ENCODE measurements at places on chromosomes 11 and 22.

DNA sequence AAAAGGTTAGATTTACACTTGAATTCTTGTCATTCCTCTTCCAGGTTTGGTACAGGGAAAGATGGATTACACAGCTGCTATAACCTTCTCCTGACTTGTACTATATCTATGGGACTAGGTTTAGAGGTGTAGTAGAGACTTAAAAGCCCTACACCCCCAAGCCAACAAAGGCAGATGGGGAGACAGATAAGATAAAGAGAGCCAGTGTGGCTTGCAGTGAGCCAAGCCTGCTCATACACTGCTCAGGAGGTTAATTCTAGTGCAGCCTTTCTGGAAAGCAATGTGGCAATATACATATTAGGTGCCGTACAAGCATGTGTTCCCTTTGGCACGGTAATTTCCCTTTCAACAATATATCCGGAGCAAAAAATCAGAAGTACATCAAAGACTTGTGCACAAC, 10.8 kb downstream of the SIK3 start:
- DNase-seq: no peak

DNA sequence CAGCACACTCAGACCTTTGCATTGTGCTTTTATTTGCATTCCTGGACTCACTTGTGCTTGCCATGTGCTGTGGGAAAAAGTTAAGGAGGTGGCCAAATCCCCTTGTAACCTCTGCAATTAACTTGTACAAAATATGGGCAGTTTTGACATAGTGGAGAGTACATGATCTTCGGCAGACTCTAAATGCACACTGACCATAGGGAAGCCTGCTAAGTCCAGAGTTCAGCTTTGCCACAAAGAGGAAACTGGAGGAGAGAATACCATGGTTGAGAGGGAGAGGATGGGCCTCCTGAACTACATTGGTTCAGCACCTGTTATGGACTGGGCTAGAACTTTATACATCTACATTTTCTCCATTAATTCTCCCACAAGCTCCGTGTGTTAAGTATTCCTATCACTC, 37.6 kb upstream of the CEP295 start:
- no peak for DNase-seq

- DNase-seq: no peak
Measured at GRCh38 chr11:1871531-1871930, 18.6 kb downstream of the LSP1 start.

- no peak for DNase-seq
Measured at GRCh38 chr11:75518204-75518549, 7.6 kb downstream of the GDPD5 start.

DNA sequence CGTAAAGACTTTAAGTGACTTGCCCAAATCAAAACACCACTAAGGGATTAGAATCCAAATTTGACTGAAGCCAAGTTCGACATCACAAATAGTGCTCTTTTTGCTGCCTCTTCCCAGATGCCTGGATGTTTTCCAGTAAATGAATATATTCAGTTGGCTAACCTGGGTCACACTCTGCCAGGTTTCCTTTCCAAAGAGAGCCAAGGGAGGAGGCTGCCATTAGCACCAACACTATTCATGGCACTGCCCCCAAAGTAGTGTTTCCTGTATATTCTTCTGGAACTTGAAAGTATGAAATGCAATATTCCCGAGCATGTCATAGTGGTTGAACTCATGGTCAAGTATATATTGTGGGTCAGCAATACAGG, 219.3 kb upstream of the UBASH3B start:
- DNase-seq: no peak

DNA sequence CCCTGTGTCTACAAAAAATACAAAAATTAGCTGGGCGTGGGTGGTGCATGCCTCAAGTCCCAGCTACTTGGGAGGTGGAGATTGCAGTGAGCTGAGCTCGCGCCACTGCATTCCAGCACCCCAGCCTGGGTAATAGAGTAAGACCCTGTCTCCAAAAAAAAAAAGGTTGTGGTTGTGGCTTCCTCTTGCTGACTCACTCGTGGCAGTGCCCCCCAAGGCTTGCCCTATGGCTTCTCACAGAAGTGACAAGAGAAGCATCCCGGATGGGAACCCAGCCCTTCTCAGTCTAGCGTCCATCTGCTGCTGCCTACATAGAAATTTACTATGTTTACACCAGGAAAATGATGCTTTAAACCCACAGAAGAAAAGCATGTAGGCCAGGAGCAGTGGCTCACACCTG, 68.5 kb upstream of the PITPNB start:
- DNase-seq: no peak

- DNase-seq: peak; percentile 5
Measured at GRCh38 chr11:35389897-35390465, 29.4 kb downstream of the SLC1A2 start.

GRCh38 chr22:20114506-20115475, 1.1 kb upstream of the RANBP1 start:
- DNase-seq: peak; percentile 13

- DNase-seq: no peak
Measured at GRCh38 chr22:40595497-40596234, 40.9 kb downstream of the MRTFA start.

DNA sequence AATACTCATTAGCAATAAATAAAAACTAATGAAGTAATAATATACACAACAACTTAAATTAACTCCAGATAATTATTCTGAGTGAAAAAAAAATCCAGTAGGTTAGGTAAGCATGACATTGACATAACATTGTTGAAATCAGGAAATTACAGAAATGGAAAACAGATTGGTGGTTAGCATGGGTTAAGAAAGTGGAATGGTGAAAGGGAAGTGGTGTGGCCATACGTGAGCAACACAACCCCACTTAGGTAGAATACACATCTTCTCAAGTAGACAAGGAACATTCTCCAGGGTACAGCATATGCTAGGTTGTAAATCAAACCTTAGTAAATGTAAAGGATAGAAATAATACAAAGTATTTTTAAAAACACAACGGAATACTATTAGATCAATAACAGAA, 30.2 kb upstream of the CLTCL1 start:
- DNase-seq: no peak

GRCh38 chr11:65854161-65854592, 3.8 kb downstream of the CFL1 start:
- DNase-seq: no peak

- DNase-seq: no peak
Measured at GRCh38 chr11:67167091-67167490, 48.0 kb downstream of the KDM2A start.

DNA sequence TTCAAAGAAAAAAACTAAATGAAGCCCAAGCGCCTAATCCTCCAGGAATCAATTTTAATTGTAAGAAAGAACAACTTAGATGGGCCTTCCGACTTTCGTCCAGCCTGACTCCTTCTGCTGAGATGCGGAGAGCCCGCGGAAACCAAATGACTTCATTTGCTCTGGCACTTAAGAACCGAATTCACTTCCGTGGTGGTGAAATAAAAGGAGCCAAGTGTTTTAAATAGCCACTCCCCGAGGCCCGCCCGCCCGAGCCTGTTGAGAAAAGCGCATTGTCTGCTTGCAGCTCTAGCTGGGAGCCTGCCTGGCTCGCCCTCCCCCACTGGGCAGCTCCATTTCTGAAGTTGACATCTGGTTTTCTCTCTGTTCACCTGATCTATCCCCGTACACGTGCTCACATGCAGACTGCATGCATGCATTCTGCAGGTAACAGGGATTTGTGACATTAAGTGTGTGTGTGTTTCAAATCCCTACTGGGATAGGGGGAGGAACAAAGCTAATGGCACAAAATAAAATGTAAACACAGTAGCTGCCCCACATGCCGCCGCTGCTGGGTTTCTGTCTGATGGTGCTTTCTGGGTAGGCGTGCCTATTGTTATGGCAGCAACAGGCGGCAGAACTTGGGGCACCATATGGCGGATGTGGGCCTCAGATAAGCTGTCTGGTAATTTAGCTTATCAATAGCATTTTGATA, 6.2 kb downstream of the TEAD1 start:
- no peak for DNase-seq

DNA sequence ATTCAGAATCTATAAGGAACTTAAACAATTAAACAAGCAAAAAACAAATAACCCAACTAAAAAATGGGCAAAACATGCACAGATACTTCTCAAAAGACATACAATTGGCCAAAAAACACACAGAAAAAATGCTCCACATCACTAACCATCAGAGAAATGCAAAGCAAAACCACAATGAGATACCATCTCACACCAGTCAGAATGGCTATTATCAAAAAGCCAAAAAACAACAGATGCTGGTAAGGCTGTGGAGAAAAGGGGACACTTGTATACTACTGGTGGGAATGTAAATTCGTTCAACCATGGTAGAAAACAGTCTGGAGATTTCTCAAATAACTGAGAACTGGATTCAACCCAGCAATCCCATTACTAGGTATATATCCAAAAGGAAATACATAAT, 24.8 kb downstream of the ENTHD1 start:
- no peak for DNase-seq

DNA sequence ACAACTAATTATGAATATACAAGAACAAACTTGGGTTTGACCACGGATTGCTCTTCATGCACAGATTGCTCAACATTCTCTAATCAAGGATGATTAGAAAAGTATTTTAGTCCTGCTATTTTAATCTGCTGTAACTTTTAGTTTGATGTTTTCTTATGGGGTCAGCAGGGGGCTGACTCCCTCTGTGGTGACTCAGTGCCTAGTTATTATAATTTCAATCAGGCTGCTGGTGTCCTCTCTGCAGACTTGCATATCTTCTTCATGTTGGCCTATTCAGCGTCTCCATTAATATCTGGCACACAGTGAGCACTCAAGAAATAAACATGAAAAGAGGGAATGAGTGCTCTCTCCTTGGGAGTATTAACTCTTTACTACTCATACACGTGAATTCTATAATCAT, 223.8 kb upstream of the DDI1 start:
- DNase-seq: no peak

DNA sequence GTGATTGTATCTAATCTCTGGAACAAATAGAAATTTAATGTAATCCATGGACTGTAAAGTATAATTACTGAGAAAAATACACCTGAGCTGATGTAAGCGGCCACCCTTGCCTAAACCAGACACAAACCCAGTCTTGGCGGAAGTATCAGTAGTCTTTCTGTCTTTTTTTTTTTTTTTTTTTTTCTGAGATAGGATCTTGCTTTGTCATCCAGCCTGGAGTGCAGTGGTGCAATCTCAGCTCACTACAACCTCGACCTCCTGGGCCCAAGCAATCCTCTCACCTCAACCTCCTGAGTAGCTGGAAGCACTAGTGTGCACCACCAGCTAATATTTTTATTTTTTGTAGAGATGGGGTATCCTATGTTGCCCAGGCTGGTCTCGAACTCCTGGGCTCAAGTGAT, 5.5 kb upstream of the CXCR5 start:
- DNase-seq: peak; percentile 31

DNA sequence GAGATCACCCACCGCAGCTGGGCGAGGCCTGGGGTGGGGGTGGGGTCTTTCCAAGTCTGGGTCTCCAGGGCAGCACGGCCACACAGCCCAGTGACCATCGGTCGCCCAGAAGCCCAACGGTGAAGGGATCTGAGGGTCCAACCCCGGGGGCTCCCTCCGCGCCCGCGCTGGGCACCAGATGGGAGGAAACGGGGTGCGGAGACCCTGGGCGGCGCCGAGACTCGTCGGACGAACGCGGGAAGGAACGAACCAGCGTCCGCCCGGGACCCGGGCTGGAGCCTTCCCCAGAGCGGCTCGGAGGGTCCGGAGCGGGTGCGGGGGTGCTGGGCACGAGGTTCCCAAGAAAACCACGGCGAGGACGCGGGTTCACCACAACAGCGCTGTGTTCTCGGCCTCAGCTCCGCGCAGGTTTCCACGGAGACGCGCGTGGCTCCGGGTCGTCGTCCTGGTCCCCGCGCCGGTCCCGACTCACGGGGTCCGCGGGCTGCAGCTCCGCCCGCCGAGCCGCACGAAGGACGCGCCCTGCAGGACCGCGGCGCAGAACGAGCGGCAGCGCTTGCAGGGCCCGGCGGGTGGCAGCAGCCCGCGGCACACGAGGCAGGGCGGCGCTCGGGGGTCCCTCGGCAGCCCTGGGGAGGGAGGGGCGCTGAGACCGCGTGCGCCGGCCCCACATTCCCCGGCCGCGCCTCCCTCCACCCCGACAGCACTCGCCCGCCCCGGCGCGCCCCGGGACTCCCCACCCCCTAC, 2.3 kb upstream of the IL17REL start:
- DNase-seq: peak; percentile 49

DNA sequence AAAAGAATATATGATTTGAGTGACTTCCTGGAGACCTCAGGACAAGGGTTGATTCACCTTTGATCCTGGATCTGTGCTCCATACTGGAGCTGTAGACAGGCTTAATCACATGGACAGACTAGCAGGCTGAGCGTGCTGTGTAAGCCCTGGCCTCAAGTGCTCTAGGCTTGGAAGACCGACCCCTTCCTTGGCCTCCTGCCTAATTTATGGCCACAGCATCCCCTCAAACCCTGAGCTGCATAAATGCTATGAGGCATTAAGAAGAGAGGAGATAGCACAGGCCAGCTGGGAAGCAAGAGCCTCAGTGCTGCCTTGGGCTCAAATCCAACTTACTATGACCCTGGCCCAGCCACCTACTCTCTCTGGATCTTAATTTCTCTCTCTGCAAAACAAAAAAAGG, 385.1 kb downstream of the BUD13 start:
- no peak for DNase-seq

GRCh38 chr11:114274637-114275036, 21.6 kb upstream of the NNMT start:
- DNase-seq: no peak

DNA sequence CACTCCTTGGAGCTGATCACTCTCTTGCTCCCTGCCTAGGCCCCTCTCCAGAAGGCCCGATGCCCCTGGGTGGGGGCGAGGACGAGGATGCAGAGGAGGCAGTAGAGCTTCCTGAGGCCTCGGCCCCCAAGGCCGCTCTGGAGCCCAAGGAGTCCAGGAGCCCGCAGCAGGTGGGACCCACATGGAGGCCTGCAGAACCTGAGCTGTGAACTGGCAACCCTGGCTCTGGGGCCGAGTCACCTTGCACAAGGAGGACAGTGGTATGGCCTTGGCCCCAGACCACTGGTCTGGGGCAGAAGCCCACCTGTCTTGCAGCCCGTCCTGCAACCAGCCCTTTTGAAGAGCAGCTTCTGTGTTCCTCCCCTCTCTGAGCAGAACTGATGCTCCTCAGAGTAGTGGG, 6.2 kb downstream of the SCO2 start:
- DNase-seq: no peak

DNA sequence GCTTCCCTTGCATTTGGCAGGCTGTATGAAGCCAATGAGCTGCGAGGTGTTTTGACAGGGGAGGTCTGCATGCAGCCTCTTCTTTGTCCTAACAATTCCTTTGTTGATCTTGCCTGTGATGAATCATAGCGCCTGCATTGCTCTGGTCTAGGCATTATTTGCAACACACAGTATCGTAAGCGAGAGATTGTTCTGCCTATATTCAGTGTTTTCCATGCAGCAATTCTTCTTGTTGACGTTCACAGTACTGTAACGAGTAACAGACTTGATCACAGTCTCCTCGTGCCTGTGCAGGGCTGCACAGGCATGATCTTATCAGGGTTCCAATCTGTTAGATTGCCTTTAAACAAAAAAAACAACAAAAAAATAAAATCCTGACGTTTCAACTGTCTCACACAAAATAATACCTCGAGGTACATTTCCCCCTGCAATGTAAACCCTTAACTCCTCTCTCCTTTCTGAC, 13.9 kb upstream of the ADSL start:
- no peak for DNase-seq

Measured in B cell (primary cell).